Upper lobe of right lung (tissue), 1 donor: ENCODE measurements at places on chromosomes 7 and 10. TPM values are rescaled to one million over a fixed set of nuclear protein-coding genes. Genes with fewer than 3 reads are reported as not detected.

The MET gene
- total RNA-seq = 69.6 TPM

The SHLD2 gene
- total RNA-seq = 23.7 TPM

The LIPF gene
- not detected for total RNA-seq

The SPDYE9 gene
- total RNA-seq = not detected

The MARVELD1 gene
- 43.8 TPM for total RNA-seq

The PDLIM1 gene
- 190 TPM for total RNA-seq

The LYZL1 gene
- total RNA-seq = not detected

The RPA3 gene
- total RNA-seq = 21.4 TPM

The ZP3 gene
- total RNA-seq = 0.84 TPM

The PPP1R3A gene
- total RNA-seq = not detected

The PRR15 gene
- 2.1 TPM for total RNA-seq

The LRRC4 gene
- total RNA-seq = 6.4 TPM

The ADIRF gene
- total RNA-seq = 155 TPM

The JAZF1 gene
- total RNA-seq = 20.6 TPM

The NKX2-3 gene
- total RNA-seq = 0.26 TPM

The KCNIP2 gene
- total RNA-seq = 3.0 TPM

The RBM28 gene
- 28.3 TPM for total RNA-seq

The ANKRD16 gene
- 4.6 TPM for total RNA-seq

The STOX1 gene
- total RNA-seq = 0.46 TPM

The RNF148 gene
- 1.9 TPM for total RNA-seq

The NYAP1 gene
- 0.55 TPM for total RNA-seq

The BICC1 gene
- 9.2 TPM for total RNA-seq
